COR-L47 (cell line): ENCODE measurements at places on chromosomes 13 and 19.

- no peak for DNase-seq
These were observed 13.9 kb downstream of the SLITRK5 start for GRCh38 chr13:87684850-87685742.

DNA sequence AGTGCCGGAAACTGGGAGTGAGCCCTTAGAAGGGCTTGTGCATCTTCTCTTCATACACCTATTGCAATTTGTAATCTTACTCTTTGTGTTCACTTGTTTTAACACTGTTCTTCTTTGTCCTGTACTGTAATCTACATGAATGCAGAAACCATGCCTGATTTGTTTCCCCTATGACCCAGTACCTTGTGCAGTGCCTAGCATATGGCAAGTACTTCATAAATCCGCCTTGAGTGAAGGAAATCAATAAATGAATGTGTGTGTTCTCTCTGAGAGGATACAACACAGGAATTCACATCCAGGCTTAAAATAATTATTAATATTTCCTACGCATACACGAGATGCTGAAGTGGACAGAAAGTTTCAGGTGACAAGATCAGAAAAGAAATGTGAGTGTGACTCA, 172.6 kb downstream of the GPC6 start:
- DNase-seq = no peak

GRCh38 chr19:53432088-53432661, 391 bp downstream of the ZNF761 start:
- DNase-seq = no peak

- DNase-seq = no peak
These were observed 29.8 kb downstream of the ARHGAP35 start for GRCh38 chr19:46890423-46891170.

DNA sequence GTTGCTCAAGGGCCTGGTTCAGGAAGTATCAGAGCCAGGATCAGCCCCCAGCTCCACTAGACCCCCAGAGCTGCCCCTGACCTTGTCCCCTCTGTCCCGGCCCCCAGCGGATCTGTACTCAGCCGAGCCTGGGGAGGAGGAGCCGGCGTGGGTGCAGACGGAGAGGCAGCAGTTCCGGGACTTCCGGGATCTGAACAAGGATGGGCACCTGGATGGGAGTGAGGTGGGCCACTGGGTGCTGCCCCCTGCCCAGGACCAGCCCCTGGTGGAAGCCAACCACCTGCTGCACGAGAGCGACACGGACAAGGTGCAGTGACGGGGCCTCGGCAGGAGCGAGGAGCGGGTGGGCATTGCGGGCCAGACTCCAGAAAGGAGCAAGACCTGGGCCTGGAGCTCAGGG, 14.6 kb downstream of the RCN3 start:
- DNase-seq = no peak

- no peak for DNase-seq
These were observed 1.2 kb upstream of the MYDGF start for GRCh38 chr19:4671185-4671851.
